Left lobe of liver (tissue), 2 donors: ENCODE measurements at places on chromosomes 7 and 10. TPM values are rescaled to one million over a fixed set of nuclear protein-coding genes. Genes with fewer than 3 reads are reported as not detected.

Gene NUB1
- 19.0 TPM for total RNA-seq

DNA sequence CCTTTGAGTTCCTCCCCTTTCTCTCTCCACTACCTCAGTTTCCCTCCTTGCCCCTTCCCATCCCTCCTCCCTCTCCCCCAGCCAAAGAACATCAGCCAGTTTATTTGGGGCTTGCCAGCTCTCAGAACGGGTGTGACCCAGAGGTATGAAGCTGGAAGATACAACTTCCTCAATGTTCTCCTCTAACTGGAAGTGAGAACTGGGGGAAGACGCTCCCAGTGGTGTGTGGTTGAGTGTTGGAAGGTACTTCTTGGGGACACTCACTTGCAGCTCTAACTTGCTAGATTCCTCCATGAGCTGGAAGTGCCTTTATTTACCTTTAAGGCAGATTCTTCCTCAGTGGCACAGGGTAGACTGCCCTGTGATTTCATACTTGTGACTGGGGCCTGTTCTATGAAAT lies 110.5 kb upstream of the HABP2 start:
- no peak for DNase-seq

- peak; percentile 81 for DNase-seq
These were observed 15.2 kb upstream of the TPST1 start for GRCh38 chr7:66189695-66190503.

Gene DGKB
- 0.33 TPM for total RNA-seq
